ENCODE measurements at places on chromosomes 5 and 9.

- no peak for DNase-seq
Observed at GRCh38 chr5:6655432-6655831, 22.2 kb downstream of the SRD5A1 start.

- no peak for DNase-seq
Observed at GRCh38 chr5:19401032-19401431, 587.0 kb downstream of the CDH18 start.

DNA sequence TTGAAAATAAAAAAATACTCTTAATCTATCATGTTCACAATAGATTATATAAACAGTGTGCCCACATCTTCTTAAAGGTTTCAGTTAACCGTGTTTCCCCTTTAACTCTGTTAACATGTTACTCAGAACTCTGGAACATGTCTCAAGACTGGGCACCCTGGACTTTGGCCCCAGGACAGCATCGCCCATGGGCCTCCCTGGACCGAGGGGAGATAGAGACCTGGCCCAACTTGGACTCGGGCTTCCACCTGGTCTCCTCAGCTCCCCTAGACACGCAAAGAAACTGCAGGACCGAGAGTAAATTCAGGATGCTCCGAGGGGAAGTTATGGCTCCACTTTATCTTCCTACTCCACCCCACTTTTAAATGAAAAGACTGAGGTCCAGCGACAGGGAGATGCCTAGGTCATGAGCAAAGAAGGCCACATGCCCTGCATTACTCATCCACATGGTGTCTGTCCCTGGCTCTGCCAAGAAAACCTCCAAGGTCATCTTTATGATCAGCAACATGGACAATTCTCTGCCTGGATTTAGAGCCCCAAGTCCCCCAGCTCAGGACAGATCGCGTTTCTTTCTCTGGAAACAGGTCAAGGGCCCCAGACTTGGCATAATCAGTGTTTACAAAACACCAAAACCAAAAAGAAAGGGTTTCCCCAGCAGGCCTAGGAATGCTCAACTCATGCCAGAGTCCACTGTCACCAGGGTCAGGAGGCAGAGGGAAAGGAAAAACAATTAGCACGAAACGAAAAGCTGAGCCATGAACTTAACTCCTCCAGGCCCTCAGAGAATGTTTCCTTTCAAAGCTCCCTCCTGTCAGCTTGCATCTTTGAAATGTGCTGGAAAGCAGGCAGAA is 17.4 kb downstream of the GPX3 start:
- DNase-seq = no peak

DNA sequence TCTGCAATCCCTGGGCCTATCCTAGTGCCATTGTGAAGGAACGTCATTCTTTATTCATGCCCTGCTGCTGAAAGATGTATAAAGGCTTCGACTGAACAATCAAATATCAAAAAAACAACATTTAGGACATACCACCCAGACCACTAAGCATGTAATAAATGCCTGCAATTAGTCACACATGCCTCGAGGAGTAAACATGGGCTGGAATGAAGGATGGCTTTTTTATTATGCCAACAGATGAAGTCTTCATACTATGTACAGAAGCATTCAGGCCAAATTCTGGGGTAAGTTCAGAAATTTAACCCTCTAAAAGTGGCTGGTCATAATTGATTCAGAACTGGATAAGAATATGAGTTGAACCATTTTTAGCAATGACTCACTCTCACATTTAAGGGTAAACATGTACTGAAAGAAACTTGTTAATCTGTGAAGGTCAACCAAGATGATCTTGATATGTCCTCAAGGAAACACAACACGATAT is 38.1 kb downstream of the FAM240B start:
- DNase-seq = no peak

- no peak for DNase-seq
Observed at GRCh38 chr5:55316837-55317236, 9.0 kb downstream of the MTREX start.

DNA sequence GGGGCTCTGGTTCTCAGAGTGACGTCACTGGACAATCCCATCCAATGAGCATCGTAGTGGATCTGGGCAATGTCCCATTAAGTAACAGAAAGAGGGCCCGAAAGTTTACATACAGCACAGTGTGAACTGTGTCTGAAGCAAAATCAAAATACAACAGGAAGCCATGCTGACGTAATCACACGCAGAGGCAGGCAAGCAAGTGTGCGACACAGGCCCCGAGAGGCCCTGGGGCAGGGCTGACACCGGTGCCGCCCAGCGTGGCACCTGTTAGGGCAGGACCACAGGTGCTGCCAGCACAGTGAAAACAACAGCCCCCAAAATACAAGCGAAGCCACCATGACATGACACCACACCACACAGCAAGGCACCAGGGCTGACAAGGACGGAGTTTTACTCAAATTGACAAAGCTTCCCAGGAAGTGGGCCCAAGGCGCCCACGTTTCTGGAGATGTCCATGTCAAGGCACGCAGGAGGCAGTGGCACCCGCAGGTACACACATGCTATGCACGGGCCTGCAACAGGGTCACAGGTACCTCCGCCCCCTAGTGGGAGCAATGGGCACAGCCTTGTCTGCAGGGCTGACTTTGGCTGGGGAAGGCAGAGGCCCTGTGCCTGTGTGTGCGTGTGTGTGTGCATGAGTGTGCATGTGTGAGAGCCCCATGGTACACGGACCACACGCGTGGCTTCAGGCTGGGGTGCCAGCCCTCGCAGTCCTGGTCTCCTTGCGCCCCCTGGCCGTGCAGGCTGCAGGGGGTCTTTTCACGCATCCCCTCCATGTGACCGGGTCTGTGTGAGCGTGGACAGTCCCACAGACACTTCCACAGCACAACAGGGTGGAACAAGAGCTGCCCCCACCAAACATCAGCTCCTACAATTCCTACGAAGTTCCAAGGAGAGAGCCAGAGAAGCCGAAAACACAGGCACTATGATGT is 19.6 kb downstream of the QSOX2 start:
- DNase-seq = no peak

- DNase-seq = no peak
Observed at GRCh38 chr5:95605786-95606185, 14.1 kb upstream of the GPR150 start.

GRCh38 chr9:131053896-131054295 is 42.4 kb upstream of the AIF1L start:
- DNase-seq = no peak

GRCh38 chr5:169424279-169424655 is 123.3 kb upstream of the SLIT3 start:
- DNase-seq = no peak

DNA sequence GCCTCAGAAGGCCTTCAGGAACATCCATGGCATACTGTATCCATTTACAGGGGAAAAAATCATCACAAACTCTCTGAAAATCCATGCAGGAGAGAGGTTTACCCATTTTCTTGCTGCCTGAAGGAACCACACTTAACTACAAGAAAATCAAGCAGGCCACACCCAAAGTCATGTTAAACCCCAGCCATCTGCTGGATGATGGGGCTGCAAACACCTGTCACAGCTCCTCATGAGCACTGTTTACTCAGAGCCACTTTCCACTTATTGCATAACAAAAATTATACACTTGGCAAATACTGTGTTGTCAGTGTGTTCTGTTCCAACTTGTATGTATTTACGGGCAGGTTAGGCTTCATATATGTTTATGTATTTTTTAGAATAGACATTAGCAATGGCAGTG is 35.8 kb downstream of the PPIC start:
- DNase-seq = no peak

- peak; percentile 20 for DNase-seq
Observed at GRCh38 chr9:131503626-131504465, 1.1 kb downstream of the POMT1 start.

DNA sequence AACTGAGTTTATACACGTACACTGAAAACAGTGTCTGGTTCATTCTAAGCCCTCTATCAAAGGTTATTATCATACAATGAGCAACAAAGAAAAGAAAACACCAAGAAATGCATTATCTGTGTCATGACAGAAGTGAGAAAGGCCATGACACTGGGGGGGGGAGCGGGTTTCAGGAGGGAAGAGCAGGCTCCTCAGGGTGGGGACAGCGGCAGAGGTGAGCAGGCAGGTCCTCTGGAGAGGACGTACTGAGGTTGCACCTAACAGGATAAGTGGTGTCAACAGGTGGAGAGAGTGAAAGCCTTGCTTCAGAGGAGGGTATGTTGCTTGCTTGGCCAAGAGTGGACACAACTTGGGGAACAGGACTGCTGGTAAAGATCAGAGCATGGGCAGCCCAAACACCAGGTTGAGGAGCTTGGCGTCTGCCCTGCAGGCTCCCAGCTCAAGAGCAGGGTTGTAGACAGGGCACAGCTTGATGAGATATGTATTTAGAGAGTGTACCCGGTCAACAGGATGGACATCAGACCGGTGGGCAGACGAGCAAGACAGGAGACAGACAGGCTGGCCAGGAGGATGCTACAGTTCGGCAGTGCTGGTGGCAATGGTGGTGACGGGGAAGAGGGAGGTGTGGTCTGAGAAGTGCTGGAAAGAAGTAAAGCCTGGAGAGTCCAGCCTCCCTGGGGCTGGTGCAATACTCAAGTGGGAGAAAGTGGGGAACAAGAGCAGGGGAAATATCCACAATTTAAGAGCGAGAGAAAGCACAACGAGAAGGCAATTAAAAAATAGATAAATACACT is 10.3 kb downstream of the WHRN start:
- DNase-seq = no peak

DNA sequence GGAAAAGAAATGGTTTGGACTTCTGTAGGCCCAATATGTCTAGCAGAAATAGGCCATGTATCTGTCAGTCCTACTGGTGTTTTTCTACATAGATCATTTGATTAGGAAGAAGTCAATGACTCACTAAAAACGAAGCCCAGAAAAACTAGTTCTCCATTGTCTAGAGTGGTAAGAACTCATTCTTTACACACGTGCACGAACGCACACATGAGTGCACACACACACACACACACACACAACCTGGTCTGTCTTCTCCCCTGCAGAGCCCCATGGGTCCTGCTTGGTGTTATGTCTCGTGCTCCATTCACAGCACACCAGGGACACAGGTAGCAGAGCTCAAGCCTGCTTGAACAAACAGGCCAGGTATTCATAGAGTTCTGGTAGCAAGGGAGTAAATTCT is 14.9 kb upstream of the FCN1 start:
- DNase-seq = no peak

DNA sequence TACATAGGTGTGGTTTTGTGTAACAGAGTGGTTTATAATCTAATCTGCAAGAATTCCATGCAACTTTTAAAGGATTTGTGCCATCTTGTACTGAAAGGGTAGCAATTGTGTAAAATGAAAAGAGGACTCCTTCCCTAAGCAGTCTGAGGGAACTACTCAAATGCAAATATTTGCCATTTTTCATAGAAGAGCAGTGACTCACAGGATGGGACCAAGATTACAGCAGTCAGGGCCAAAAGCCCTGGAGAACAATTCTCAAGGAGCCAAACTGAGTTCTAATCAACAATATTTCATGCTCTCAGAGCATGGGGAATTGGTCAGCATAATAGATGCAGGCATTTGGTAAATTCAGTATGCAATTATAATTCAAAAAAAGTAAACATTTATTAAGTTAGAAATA is 495.8 kb downstream of the CHSY3 start:
- no peak for DNase-seq

- no peak for DNase-seq
Observed at GRCh38 chr5:52844885-52845284, 57.2 kb downstream of the ITGA1 start.

GRCh38 chr9:38362852-38363588 is 29.5 kb upstream of the ALDH1B1 start:
- DNase-seq = no peak

GRCh38 chr9:75671354-75671753 is 219.1 kb upstream of the PCSK5 start:
- no peak for DNase-seq

DNA sequence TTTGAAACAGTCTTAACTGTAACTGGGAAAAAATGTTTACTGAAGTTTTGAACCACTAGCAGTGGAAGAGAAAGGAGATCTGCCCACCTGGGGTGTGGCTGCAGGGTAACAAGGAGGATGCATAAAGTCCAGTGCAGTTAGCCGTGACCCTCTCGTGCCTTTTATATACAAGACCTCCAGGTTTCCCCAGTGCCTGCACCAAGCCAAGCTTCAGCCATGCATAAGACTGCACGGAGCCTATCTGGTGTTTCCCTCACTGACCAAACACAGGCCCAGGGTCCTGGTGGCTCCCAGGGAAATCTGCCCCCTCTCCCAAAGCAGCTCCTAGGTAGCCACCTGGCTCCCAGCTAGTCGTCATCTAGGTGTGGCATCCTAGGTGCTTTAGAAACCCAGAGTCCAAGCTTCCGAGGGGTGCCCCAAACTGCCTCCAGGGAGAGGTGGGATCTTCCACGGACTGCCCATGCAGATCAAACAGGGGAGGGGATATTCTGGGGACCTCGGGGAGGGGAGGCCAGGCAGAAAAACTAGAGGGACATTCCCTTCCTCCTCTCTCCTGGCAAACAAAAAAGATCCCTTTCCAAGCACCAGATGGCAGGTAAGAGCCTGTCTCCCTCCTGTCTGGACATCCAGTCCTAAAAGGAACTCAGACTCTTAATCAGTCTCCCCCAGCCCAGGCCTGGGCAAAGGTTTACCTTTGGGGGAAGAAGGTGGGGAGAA is 2.7 kb downstream of the SHB start:
- no peak for DNase-seq

DNA sequence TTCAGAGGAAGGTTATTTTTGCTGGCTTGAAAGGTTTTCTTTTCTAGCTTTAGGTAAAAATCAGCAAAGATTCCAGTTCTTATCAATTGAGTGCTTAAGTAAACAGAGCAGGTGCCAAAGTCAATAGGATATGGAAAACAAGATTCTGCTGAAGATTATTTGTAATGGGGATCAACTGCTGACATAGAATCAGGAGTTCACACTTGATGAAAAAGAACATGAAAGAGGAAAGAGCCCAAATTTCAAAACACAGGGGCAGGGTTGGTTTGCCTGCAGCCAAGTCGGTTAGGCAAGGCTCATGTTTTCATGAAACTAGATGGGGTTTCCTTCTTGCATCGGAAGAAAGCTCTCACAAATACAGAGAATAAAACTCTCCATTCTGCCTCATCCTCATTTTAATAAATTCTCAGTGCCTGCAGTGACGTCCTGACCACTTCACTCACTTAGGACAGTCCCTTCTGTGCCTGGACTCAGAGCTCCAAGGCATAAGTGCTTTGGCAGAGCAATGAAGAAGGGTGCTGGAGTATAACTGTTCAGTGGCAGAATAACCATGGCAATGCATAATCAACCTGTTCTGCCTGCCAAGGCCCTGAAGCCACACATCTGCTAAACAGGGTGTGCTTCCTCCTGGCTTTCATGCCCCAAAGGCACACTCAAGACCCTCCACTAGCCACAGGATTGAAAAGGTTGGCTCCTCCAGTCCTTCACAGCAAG is 179.6 kb downstream of the GNAQ start:
- no peak for DNase-seq
